ENCODE measurements at places on chromosomes 11 and 22.

DNA sequence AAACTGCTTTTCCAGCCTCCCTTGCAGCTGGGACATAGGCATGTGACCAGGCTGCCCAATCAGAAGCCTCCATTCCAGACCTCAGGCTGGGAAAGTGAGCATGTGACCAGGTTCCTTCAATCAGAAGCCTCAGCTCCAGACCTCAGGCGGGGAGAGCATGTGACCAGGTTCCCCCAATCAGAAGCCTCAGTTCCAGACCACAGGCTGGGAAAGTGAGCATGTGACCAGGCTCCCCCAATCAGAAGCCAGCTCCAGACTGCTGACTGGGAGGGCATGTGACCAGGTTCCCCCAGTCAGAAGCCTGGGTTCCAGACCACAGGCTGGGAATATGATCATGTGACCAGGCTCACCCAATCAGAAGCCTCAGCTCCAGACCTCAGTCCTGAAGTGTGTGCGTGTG lies 11.7 kb upstream of the IL2RB start:
- no peak for DNase-seq

DNA sequence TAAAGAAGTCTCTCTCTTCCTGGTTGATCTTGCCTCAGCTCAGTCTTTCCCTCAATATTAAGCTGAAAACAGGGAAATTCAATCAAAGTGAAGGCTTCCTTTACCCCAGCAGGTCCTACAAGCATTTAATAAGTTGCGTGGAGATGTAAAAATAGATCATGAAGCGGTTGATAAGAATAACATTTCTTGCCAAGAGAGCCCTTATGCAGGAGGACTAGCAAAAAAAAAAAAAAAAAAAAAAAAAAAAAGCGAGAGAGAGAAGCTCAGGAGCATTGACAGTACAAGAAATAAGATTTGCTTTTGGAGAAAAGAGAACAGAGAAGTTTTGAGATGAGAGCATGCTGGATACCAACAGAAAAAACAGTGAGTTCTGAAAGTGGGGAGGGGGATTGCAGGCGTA lies 112.2 kb upstream of the CLMP start:
- DNase-seq = no peak

DNA sequence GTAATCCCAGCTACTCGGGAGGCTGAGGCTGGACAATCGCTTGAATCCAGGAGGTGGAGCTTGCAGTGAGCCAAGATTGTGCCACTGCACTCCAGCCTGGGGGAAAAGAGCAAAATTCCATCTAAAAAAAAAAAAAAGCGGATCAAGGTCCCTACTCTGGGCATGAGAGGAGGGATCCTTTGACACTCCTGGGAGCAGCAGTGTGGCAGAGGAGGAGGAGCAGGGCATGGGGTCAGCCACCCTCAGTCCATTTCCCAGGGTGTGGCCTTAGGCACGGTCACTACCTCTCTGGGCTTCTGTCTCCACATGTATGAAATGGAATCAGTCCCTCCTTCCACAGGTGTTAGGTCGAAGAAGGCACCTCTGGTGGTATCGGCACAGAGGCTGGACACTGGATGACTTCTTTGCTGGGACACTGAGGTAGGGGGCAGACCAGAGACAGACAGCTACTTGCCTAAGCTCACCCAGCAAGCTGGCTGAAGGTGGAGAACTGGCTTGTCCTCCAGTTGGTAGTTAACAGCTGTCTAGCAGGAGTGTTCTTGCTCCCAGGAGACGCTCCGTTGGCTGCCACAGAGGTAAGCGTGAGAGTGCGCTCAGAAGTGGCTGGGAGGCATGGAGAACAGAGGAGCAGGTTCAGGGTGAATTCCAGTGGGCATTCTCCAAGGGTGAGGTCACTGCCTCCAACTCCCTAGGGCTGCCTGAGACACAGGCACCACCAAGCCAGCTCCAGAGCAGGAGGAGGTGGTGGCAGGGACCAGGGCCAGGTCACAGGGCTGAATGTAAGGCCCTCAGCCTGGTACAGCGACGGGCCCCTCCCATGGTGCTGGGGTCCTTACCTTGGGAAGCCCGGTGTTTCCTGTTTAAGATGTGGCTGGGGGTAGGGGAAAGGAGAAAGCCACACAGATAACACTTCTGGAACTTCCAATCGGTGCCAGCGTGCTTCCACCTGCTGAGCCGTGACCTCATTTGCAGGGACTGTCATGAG lies 19.5 kb downstream of the TXN2 start:
- no peak for DNase-seq

- DNase-seq = no peak
Observed at GRCh38 chr22:36395915-36396314, 8.1 kb upstream of the MYH9 start.

DNA sequence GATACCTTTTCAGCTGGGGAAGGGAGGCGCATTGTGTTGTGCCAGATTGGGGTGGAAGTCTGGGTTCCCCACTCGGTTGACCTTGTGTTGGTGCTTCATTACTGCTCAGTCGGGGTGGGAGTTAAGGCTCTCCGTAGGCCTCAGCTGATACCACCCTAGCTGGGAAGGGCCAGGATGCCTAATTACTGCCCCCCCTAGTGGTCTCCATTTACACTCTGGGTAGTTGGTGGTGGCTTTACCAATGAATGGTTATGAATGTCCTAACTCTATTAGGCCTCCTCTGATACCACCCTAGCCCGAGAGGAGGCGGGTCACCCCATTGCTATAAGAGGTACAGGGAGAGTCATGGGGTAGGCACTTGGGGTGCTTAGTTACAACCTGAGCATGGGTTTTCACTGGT lies 27.5 kb upstream of the HIKESHI start:
- DNase-seq = no peak

DNA sequence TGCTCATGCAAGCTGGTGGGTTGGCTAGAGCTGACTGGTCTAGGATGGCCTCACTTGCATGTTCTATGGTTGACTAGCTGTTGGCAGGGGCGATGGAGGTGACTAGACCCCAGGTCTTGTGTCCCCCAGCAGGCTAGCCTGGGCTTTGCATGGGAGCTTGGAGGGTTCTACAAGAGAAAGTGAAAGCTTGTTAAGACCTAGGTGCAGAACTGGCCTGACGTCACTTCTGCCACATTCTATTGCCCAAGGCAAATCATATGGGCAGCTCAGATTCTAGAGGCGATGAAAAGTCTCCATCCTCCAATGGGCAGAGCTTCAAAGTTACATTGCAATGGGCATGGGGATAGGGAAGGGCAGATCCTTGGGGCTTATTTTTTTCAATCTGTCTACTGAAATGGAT lies 170.9 kb downstream of the MIAT start:
- no peak for DNase-seq

GRCh38 chr11:13152736-13153541 lies 124.7 kb upstream of the BMAL1 start:
- DNase-seq = no peak

DNA sequence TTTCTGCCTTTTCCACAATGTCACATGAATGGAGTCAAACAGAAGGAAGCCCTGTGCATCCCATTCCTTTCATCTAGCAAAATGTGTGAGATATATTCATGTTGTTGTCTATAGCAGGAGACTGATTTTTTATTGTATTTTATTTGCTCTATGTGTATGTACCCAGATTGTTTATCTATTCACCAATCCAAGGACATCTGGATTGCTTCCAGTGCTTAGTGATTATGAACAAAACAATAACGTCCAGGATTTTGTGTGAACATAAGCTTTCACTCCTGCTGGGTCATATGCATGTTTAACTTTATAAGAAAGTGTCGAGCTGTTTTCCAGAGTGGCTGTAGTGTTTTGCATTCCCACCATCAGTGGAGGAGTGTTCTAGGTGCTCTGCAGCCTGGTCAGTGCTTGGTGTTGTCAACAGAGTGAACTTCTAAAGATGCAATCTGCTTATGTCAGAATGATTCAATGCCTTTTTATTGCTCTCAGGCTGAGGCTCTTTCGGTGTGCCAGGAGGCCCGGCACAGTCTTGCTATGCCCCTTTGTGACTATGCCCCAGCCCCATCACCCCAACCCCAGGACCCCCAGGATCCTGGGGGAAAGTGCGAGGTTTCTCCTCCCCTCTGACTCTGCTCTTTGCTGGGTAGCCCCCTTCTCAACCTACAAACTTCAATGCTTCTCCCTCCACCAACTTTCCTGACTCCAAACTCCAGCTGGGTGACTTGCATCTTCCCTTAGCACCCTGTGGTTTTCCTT lies 19.9 kb upstream of the SYT13 start:
- peak; percentile 54 for DNase-seq

DNA sequence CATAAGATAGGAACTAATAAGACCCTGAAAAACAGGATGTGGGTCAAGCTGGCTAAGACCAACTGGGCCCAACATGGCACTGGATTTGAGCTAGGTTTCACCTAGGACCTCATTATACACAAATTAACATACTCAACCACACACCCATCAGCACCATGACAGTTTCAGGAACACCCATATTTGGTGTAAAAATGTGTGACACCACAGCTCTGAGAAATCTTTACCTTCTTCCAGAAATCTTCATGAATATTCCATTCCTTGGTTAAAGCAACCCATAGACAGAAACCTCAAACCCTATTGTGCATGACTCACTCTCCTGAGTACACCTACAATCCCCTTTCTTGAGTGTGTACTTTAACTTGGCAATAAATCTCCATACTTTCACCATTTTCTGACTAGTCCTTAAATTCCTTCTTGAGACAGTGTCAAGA lies 378.8 kb downstream of the DYNC2H1 start:
- no peak for DNase-seq

DNA sequence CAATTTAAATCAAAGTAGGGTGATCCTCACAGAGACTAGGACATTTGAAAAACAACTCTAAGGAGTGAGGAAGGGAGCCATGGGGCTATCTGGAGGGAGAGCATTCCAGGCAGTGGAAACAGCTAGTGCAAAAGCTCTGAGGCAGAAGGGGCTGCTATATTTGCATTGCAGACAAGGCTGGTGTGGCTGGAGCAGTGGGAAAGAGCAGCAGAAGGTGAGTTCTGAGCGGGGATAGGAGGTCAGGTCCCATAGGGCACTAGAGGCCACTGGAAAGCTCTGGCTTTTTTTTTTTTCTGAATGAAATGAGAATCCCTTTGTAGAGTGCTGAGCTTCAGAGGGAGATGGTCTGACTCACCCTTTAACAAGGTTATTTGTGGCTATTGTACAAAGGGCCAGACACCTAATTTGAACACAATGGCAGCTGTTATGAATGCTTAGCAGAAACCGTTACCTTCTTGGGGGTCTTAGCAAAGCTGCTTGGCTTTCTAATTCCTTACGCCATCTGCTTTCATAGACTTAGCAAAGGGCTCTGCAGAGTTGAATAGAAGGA lies 291.6 kb downstream of the BUD13 start:
- no peak for DNase-seq

DNA sequence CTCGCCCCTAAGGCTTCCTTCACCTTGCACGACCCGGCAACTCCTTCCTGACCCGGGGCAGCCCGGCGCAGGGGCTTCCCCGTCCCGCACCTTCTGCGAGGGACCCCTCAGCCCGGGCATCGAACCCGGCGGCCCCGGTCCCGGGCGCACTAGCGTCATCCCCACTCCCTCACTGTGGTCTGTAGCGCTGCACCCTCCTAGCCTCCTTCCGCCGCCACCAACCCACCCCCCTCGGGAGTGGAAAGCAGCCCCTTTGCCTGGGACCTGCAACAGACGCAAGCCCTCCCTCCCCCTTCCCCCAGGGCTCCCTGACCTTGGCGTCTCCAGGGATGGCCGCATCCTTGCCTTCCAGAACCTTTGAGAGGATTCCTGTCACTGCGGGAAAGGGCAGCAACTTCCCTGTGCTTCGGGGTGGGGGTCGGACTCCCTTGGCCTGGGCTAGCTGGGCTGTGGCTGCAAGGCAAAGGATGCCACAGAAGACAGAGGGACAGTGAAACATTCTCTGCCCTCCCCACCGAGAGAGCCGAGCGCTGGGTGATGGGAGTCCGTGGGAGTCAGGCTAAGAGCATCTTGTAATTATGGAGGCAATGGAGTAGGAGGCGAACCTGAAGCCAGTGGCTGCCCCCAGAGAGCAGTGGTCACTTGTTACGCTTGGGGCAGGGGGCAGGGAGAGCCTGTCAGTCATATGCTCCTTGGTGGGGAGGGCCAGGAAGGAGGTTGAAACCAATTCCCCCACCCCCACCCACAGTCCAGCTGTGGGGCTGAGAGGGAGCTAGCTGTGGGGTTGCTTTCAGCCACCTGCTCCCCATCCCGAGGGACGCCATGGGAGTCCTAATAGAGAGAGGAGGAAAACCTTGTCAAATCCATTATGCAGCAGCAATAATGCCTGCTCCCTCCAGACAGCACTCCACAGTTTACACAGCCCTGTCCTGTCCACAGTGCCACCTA lies 920 bp downstream of the TMEM132A start:
- DNase-seq = peak; percentile 27

- DNase-seq = no peak
Observed at GRCh38 chr22:48644108-48644507, 1183.6 kb downstream of the BRD1 start.

- no peak for DNase-seq
Observed at GRCh38 chr11:39190751-39191150, 2268.7 kb downstream of the LRRC4C start.

DNA sequence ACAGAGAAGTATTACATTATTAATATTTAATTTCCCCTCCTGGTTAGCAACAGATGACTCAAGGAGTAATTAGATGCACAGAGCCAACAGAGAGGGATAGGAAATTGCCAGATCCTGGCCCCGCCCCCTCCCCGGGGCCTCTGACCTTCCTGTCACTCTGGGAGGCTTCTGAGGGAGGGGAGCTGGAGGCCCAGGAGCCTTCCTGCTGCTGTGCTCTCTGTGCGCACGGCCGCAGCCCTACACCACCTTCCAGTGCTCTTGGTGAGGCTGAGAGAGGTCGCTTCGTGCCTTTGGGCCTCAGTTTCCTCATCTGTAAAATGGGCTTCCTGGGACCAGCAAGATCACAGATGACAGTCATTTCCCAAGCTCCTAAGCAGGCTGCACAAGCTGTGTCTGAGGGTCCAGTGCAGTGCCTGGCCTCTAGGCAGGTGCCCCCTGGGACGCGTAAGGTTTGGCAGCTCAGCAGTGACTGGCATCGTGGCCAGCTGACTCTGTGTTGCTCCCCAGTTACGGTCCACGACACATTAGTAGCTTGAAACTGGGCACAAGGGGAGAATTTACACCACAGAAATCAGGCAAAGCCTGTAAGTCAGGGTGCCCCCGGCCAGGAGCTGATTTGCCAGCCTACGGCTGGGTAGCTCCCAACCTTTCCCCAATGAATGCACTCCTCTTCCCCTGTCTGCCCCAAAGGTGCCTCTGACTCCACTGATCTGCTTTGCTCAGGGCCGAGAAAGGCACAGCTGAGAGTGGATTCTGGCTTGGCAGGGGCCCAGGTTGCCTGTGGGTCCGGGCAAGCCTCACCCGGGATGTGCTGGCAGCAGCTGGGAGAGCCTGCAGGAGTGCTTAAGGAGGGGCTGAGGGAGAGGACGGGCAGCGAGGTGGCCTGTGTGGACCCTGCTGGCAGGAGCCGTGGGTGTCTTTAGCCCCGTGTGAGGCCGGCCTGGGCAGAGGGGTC lies 2.3 kb downstream of the ADORA2A start:
- peak; percentile 68 for DNase-seq

- peak; percentile 41 for DNase-seq
Observed at GRCh38 chr11:125433454-125434121, 62.5 kb downstream of the FEZ1 start.

DNA sequence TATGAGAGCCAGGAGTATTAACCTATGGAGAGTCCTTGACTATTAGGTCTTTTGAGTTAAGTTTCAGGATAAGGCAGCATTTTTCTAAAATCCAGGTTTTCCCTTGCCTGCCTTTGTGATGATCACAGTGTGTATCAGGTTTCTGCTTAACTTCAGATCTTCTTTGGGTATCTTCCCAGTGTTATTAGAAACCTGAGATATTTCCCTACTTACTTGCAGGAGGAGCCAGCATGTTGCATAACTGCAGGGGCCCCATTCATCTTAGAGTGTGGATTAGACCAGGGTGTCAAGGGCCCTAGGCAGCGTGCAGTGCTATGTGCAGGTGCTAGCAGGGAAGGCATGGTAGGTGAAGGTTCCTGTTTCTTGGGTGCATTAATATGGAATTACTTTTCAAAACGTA lies 69.5 kb downstream of the ZNRF3 start:
- DNase-seq = no peak

Data from COR-L47 (cell line).